ENCODE measurements at places on chromosomes 1 and 21.

DNA sequence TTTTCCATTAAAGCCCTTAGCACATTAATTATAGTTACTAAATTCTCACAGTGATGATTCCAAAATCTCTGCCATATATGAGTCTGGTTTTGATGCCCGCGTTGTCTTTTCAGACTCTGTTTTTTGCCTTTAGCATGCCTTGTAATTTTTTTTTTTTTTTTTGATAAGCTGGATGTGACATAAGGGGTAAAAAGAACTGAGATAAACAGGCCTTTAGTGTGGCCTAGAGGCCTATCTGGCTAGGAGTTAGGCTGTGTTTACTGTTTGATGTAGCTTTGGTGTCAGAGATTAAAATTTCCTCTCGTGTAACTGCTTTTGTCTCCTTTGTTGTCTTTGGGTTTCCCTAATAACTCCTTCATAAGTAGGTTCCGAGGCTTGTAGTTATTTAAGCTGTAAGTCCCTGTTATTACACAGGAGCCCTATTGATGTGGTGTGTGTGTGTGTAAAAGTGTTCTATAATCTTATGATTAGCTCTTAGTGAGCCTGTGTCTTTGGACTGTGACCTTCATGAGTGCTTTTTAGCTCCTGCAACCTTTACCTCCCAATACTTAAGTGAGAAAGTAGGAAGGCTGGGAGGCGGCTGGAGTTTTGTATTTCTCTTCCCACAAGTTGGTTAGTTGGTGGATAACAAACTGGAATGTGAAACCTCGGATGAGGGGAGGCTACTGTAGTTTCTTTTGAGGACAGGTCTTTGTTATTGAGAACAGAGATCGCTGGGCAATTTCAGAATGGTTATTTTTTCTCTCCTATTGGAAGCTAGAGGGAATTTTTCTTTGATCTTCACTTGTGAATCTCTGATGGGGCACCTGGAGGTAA, 19.3 kb downstream of the HS2ST1 start:
- no peak for DNase-seq

DNA sequence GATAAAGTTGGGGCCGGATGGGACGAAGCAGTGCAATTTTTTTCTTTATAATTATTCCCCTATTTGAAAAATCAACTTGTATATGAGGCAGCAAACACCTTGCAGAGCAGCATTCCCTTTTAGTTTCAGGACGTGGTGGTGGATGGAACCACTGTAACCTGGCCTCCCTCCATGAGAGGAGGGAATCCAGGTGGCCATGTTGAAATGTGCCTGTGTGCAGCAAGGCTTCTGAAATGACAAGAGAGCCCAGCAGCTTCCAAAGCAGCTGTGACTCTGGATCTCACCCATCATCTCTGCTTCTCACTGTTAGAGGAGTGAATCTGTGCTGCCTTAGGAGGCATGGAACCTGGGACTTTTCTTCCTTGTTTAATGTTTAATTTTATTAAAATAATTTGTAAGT, 42.3 kb downstream of the NFIA start:
- DNase-seq, result no peak

DNA sequence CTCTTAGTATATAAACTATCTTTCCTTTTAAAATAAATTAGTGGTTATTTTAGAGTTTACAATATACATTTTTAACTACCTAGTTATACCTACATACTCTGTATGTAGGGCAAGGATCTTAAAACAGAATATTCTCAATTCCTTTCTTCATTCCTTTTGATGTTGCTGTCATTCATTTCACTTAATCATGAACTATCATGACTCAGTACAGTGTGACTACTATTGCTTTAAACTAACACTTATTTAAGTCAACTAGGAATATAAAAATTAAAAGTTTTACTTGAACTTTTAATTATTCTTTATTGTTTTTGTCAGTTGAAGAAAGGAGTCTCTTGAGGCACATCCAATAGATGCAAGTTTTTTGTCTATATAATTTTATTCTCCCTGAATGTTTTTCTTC, 726.4 kb downstream of the BRINP3 start:
- no peak for DNase-seq

DNA sequence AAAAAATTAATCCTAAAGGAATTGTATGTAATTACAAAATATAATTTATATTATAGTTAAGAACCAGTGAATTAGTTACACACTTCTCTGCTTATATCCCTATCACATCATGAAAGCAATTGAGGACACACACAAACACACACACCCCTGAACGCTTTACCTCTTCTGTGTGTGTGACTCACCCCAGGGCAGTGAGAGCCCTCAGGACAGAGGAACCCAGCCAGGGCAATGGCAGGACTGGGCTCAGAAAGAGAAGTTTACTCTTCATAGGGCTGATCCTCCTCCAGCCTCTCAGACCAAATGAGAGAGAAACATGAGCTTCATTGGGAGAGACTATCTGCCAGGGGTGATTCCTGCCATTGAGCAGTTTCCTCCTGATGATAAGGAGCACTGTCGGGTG, 38.1 kb downstream of the SLC44A3 start:
- DNase-seq, result no peak

- DNase-seq, result no peak
Observed at GRCh38 chr1:108574008-108574407, 14.1 kb downstream of the EEIG2 start.

Measured in CD4-positive, alpha-beta T cell treated with Interleukin-17A for 1 hour (primary cell).